ENCODE measurements at places on chromosomes 6 and 20.

DNA sequence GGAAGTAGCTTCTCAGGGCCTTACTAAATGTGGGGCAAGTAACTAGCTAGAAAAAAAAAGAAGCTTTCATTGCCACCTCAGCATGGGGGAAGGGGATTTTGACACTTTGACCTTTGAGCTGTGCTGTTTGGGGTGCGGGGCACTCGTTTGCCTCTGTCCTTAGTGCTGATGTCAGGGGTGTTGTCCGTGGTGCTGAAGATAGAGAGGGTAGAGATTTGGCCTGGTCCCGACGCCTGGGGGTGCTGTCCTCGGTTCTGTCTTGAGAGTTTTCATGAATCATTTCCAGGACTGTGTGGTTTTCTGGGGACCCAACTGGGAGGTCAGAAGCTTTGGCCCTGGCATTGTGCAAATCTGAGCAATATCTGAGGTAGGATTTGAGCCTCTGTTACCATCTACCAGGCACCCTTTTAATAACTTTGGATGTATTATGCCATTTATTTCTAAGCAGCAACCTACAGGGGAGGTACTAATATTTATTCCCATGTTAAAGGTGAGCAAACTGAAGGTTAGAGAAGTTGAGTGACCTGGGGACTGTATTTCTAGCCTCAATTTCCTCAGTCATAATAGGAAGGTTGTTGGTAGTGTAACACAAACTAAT, 78.0 kb downstream of the DLGAP4 start:
- DNase-seq: no peak

- no peak for DNase-seq
Observed at GRCh38 chr20:54485631-54486030, 10.2 kb downstream of the DOK5 start.

GRCh38 chr20:54688476-54688875, 213.1 kb downstream of the DOK5 start:
- DNase-seq: no peak

DNA sequence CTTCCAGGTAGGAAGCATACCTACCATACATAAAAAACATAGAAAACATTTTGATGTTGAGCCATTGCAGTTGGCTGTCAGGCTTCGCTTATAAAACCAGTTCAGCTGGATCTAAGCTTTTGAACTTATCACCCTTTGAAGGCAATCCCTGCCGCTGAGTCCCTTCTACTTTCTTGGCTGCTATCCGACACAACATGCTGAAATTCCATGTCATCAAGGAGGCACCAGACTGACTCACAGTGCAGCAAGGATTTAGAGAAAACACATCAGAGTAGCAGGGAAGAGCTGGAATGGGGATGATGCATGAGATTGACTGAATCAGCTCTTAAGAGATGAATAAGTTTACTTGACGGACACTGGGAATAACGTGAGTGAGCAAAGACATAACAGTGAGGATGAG, 135.0 kb upstream of the MAN1A1 start:
- no peak for DNase-seq

- DNase-seq: no peak
Observed at GRCh38 chr6:73569121-73569520, 48.3 kb upstream of the EEF1A1 start.

DNA sequence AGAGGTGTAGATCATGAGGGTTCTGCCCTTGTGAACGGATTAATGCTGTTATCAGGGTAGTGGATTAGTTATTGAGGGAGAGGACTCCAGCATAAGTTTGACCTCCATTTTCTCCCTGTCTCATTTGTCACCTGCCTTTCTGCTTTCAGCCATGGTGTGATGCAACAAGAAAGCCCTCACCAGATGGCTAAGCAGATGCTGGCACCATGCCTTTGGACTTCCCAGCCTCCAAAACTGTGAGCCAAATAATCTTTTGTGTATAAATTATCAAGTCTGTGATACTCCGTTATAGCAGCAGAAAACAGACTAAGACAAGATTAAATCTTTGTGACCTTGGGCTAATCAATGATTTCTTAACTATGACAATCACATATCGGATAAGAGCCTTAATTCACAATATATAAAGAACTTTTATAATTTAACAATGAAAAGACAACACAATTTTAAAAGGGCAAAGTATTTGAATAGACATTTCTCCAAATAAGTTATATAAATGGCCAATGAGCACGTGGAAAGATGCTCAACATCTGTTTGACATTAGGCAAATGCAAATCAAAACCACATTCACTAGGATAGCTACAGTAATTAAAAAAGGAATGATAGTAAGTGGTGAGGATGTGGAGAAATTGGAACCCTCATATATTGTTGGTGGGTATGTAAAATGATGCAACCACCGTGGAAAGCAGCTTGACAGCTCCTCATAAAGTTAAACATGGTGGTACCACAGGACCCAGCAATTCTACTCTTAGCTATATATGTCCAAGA, 45.3 kb upstream of the IFNGR1 start:
- no peak for DNase-seq

DNA sequence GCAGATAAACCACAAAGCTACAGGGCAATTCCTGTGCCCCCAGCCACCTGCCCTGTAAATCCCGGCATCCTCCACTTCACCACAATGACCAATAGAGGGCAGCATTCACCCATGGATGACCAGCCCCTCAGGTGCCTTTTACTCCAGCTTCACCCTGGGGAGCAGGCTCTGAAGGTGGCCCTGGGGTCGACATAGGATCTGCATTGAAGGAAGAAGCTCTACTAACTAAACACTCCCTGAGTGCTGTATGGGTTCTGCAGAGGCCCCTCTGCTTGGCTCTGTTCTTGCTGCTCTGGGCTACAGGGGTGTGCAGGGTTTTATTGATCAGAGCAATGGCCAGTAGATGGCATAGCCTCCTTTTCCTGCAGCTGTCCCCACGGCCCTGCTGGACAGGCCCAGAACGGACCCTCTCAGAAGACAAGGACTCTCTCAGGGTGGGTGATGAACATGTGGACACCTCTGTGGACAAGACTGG, 20.3 kb downstream of the CST4 start:
- no peak for DNase-seq

DNA sequence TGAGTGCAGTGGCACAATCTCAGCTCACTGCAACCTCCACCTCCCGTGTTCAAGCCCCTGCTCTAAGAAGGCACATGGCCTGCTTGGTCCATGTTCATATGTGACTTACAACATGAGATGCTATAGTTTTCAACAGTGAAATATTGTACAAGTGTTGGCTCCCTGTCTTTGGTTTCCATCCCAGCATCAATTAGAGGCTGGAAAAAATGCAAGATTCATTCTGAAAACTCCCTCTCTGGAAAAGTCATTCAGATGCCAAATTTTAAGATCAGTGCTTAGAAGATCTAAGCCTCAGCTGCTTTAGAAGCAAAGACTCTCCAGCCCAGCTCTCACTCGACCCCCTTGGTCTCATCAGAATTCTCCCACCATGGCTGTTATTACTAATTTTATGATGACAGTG, 398.9 kb downstream of the KIF16B start:
- no peak for DNase-seq

DNA sequence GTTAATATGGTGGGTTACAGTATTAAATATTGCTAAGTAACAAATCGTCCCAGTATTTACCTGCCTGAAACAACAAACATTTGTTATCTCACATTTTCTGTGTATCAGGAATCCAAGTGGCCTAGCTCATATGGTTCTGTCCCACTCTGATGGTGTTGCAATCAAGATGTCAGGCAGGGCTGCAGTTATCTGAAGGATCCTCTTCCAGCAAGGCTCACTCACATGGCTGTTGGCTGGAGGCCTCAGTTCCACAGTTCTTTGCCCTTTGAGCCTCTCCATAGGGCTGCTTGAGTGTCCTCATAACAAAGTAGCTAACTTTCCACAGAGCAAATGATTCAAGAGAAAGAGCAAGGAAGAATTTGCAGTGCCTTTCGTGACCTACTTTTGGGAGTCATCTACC, 17.7 kb downstream of the RAB22A start:
- DNase-seq: no peak

- DNase-seq: no peak
Observed at GRCh38 chr6:17583811-17584210, 16.3 kb upstream of the FAM8A1 start.

GRCh38 chr6:75418233-75418632, 75.4 kb downstream of the FILIP1 start:
- no peak for DNase-seq

- DNase-seq: no peak
Observed at GRCh38 chr20:50921803-50922501, 9.3 kb downstream of the ADNP start.

GRCh38 chr6:140566781-140567277, 1192.4 kb upstream of the CITED2 start:
- DNase-seq: no peak

- DNase-seq: no peak
Observed at GRCh38 chr20:59006864-59007664, at the start of gene CTSZ. Gene CTSZ (minus strand): TSS chr20:59007254. CDS start chr20:59007128, 126 bp downstream.

DNA sequence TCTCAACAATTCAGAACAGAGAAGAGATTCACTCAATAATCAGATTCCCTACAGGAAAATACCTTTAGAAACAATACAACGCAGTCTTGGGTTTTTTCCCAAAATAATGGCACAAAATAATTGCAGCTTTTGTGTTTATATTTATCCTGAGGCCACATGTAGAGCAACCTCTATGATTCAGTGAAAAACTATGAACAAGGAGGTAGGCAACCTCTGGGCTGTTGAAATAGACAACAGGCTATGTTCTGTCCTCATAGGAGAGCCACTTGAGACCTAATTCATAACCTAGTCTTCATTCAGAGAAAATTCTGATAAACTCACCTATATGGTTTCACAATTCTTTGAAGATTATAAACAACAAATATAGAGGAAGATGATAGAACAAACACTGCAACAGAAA, 118.3 kb downstream of the KHDC1L start:
- DNase-seq: no peak

- no peak for DNase-seq
Observed at GRCh38 chr6:7129360-7129759, 21.6 kb downstream of the RREB1 start.

DNA sequence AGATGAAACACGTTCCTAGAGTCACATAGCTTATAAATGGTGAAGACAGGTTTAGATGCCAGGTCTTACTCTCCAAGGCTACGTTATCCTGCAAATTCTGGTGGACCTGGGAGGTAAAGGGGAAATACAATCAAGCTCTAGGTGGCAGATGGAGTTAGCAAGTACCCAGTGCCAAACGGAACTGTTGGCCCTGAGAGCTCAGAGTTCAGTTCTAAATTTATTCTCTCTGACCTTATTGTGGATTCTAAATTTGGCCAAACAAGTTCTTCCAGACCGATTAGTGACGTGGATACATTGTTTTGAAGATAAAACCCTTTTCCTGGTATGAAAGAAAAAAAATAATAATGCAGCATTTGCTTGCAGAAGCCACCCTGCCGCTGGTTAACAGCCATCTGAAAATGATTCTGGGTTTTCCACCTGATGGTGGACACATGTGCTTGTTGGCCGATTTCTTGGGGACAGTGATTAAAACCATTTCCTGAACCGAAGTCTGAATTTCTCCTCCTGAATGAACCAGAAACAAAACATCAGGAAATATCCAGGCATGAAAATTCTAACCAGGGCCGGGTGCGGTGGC, 32.5 kb downstream of the RIPOR3 start:
- no peak for DNase-seq

DNA sequence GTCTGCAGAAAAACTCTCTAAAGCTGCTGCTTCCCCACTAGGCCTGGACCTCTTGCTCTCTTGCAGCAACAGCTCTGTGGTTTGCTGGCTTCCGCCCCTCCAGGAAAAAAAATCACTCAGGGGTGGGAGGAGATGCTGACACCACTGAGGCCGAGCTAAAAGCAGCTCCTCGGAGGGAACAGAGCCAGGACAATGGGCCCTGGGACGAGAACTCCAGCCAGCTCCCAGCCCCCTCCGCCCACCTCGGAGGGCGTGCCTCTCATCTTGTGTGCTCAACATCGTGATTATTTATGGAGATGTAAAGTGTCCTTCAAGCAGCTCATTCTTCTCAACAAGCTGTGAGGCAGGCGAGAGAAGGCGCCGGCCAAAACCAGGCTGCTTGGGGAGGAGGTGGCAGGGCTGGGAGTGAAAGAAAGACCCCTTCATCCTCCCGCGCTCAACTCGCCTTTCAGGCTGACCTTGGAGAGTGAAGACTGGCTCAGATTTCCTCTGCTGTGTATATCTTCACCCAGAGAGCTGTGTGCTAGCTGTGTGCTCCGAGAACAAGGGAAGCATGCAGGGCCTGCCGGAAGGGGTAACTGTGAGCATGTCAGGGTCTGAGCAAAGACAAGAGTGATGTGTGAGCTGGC, 53.5 kb upstream of the LRFN2 start:
- no peak for DNase-seq

- no peak for DNase-seq
Observed at GRCh38 chr6:56821005-56821432, 133.9 kb upstream of the BEND6 start.

DNA sequence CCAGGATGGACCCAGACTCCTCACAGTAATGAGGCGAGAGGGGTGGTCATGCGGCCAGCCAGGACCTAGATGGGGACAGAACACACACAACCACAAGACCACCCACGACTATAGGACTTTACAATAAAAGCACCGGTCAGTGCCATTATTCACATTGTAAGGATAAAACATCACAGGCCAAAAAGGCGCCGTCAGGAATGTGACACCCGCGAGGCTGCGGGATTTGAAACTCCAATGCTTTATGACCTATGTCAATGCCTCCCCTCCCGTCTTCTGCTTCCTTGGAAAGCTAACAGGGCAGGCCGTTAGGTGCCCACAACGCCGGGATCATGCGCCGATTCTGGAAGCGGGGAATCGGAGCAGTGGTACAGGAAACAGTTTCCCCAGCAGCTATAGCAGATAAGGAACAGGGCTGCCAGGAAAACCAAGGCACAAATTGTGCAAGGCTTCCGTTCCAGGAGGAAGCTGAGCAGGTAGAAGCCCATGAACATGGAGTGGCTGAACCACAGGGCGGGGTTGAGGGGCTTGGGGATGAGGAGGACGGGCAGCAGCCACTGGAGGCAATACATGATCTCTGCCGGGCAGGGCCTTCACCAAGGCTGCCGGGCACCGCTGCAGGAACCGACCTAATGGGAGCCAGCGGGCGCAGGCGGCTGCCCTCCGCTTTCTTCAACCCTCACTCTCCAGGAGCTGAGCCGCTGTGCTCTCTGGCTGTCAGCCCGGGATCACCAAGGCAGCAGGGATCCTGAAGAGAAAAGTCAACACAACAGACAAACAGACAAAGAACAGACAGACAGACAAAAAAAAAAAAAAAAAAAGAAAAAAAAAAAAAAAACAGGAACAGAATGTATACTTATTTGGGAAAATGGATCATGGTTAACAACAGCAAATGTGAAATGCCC, 2.2 kb upstream of the NNAT start:
- DNase-seq: no peak

DNA sequence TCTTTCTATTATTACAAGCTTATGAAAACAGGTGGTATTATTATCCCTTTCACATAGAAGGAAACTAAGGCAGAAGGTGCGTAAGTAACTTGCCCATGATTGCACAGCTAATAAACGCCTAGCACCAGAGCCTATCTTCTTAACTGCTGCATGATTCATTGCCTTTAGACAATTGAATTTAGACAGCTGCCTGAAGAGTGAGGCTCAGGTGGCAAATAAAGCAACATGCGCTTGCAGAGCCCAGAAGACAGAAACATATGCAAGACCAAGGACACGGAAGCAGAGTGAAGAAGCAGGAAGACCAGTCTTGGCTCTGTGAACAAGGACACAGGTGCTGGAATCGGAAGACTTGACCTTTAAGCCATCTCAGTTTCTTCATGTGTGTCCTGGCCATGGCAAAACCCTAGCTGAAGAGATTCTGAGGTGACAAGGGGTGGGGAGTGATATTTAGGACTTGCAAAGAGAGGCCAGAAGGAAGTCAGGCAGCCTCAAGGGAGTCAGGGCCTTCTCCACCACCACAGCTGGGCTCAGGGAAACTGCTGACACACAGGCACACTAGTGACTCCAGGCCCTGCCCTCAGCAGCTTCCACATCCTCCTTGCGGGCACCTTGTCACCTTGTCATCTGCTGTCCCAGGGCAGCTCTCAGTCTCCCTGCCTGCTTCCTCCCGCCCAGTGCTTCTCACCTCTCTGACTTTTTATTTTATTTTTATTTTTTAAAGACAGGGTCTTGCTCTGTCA, 91.7 kb upstream of the SLC22A16 start:
- DNase-seq: no peak

Measured in stimulated activated CD4-positive, alpha-beta T cell treated with anti-CD3 and anti-CD28 coated beads, Interleukin-2, amount 100 ng/mL, for 4 hours (primary cell).